ENCODE measurements at places on chromosomes 4 and X.

GRCh38 chr4:96035727-96036126, 195.8 kb downstream of the PDHA2 start:
- peak; percentile 92 for DNase-seq

DNA sequence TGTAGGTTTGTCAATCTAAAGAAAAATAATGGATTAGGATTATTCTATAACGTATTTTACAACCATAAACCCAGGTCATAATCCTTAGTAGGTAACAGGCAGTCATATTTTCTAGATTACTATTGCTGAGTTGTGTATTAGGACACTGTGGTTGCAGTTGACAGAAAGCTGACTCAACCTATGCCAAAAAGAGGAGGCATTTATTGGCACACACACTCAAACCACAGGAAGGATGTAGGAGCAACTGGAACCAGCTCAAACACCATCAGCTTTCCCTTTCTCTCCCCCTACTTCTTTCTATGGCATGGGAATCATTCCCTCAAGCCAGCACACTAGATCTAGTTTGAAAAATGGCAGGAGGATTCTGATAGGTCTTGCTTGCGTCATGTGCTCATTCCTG, 136.4 kb upstream of the FAM9C start:
- DNase-seq: no peak

GRCh38 chrX:10851809-10852208, 231.4 kb upstream of the MID1 start:
- DNase-seq: no peak

GRCh38 chr4:139300431-139301112, 733 bp upstream of the NAA15 start:
- peak; percentile 57 for DNase-seq

- peak; percentile 39 for DNase-seq
Measured at GRCh38 chr4:148445071-148445859, 3.1 kb upstream of the NR3C2 start.

- DNase-seq: no peak
Measured at GRCh38 chr4:52994567-52994966, 132.4 kb downstream of the RASL11B start.

DNA sequence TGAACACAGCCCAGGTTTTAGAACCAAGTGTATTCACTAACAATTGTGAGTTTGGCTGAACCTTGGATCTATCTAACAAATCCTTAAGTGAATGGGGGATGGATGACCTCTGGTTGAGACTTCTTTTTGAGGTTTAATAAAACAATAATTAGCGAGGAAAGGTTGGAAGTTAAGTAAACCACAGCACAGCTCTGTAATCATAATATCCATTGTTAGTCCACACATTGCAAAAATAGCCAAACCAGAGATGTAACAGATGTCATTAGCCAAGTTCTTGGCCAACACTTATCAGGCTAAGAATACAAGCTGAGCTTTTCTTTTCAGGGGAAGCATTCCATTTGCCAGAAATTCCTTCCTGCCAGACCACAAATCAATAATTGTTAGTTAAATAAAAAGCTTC, 59.1 kb downstream of the FREM3 start:
- no peak for DNase-seq

DNA sequence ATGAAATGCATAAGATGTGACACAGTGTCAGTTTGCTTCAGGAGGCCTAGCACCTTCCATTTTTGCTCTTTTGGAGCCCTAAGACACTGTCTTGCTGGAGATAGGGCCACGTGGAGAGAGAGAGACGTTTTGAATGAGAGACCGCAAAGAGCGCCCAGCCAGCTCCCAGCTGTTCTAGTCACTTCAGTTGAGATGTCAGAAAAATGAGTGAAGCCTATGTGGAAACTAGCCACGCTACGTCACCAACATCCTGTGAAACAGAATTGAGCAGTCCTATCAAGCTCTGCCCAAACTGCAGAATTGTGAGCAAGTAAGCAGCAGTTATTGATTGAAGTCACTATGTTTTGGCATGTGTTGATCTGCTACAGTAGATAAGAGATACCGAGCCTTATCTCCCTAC, 13.1 kb downstream of the GPR82 start:
- no peak for DNase-seq

- DNase-seq: no peak
Measured at GRCh38 chrX:15745179-15745578, 7.1 kb downstream of the CA5B start.

GRCh38 chr4:130486841-130487240, 1390.9 kb downstream of the C4orf33 start:
- DNase-seq: no peak

DNA sequence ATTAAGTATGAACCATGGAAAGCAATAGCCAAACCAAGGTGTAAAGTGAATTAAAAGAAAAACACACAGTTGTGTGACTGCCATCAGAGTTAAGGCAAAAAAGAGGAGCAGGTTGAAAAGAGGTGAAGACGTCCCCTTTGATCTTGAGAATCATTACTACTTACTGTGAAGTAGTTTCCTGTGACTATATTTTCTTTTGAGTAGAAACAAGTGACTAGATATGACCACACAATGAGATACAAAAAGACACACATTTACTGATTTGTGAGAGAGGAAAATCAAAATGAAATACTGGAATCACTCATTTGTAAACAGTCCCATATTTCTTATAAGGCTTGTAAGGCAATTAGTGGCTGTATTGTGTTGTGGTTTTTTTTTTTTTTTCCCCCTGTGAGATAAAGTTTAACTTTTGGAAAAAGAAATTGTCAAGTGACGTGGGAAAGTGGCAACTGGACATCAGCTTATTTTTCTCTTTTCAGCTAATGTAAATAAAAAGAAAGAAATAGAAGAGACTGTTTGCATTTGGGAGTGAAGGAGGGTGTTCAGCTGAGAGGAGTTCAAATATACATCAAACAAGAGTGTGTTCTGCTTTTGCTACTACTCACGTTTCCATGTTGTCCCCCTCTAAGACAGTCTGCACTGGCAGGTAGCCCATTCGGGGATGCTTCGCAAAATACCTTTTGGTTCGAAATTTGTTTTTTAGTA, 106.4 kb upstream of the FTHL17 start:
- no peak for DNase-seq

GRCh38 chrX:19440713-19441112, 74.6 kb downstream of the MAP3K15 start:
- DNase-seq: no peak

DNA sequence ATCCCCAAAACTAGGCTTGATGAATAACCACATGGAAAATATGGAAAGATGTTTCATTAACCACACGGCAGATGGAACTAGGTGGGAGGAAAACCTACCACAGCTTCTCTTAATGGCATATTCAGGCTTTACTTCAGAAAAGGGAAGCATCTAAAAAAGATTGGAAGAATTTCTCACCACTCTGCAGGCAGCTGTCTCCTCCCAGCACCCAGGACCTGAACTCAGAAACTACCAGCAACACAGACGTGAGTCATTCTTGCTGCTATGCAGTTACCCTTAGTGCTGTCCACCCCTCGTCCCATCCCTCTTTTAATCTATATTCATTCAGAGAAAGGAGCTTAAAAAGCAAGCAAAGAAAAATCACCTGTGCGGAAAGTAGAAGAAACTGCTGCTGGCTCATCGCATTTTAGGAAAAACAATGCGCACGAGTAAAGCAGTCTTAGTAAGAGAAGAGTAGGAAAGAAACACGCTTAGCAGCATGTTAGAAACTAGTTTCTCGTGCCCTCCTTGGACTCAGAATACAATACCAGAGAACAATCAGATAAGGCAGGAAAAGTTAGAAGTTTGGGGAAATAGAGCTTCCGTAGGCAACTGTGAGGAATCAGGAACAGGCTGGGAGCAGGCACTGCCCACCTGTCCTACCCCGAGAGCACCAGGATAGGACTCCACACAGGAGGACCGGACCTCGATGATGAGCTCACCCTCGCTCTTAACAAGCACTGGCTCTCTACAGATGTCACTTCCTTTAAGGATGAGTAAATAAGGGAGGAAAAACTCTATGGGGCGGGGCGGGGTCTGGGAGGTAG, 48.1 kb upstream of the ENPP6 start:
- no peak for DNase-seq

GRCh38 chrX:3485727-3486126, 139.3 kb upstream of the MXRA5 start:
- no peak for DNase-seq

GRCh38 chr4:3107691-3108121, 33.2 kb downstream of the HTT start:
- DNase-seq: peak; percentile 15

- no peak for DNase-seq
Measured at GRCh38 chrX:151019856-151020255, 36.7 kb downstream of the HMGB3 start.

Measured in pons (tissue), 1 donor.